ENCODE measurements at places on chromosomes 11 and 22.

DNA sequence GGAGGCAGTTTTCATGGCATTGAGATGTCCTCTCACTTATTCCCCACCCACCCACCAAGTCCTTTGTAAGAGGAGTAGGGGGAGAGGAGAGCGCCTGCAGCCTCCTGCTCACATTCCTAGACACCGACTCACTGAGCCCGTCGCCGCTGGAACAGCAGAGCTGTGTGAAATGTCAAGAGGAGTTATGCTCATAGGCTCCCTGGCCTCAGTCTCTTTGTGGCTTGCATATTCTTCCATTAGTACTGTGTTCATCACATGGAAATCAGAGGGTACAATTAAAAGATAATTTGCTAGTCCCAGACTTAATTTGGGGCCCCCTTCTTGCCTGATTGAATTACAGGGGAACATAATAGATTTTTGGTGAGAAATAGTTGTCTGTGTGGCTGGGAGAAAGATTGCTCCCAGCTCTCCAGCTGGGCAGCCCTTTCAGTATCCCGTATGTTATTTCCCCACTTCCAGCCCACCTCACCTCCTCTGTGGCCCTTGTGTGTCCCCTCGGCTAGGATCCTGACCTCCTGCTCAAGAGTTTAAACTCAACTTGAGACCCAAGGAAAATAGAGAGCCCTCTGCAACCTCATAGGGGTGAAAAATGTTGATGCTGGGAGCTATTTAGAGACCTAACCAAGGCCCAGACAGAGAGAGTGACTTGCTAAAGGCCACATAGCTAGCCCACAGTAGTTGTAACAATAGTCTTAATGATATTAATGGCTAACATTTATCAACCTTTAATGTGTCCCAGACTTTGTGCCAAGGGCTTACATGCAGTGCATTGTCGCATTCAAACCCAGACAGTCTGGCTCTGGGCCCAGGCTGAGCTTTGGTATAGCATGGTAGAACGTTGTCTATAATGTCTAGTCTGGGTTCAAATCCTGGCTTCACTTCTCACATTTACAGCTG, 32.2 kb downstream of the LIMK2 start:
- DNase-seq: no peak

GRCh38 chr22:25393121-25393805, 171.2 kb upstream of the GRK3 start:
- no peak for DNase-seq

GRCh38 chr11:68312117-68312779, at the start of gene LRP5:
TSS of gene LRP5 (plus strand) at chr11:68312591. CDS start at chr11:68312715, 124 bp downstream.
- DNase-seq: no peak

DNA sequence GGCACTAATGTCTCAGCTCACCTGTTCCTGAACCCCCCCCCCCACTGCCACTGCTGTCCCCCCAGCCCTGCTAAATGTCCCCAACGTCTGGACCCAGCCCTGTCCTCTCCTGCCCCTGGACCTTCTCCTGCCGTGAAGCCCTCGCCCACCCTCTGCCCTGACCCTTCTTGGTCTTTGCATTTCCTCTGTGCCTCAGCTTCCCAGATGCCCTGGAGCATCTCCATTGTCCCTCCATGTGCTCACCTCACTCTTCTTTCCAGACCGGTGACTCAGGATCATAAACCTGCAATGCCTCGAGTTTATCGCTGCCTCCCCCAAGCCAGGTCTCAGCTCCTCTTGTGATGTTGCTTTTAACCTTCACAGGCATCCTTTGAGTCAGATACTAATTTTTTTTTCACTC, 416.4 kb downstream of the BRD1 start:
- DNase-seq: no peak

GRCh38 chr22:43520632-43521039, 108.8 kb downstream of the MPPED1 start:
- no peak for DNase-seq

Measured in NCI-H2107 (cell line).